ENCODE measurements at places on chromosomes 5 and 9.

DNA sequence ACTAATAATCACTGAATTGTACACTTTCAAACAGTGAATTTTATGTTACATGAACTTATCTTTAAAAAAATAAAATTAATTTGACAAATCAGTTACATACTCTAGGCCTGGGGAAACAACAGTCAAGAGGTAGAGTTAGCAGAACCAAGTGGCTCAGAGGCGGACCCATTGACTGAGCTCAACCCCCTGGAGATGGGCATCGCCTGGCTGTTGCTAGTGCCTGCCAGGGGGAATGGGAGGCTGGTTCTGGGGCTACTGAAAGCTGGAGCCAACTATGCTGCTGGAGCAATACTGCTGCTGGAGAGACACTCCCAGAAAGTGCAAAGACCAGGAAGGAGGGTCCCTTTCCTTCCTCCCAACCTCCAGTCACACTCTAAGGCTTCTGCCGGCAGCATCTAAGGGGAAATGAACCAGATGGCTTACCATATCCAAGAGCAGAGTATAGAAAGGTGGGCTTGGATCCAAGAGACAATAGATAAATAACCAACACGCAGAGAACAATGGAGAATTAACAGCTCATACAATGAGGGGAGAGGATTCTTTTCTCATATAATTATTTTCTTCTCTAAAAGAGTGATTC is 40.3 kb upstream of the ANKRD55 start:
- no peak for DNase-seq

- DNase-seq, result no peak
Measured at GRCh38 chr5:55546947-55547346, 12.2 kb upstream of the PLPP1 start.

GRCh38 chr9:35453786-35454185 is 36.1 kb upstream of the RUSC2 start:
- no peak for DNase-seq

- no peak for DNase-seq
Measured at GRCh38 chr5:128538250-128539037, 399 bp upstream of the FBN2 start.

DNA sequence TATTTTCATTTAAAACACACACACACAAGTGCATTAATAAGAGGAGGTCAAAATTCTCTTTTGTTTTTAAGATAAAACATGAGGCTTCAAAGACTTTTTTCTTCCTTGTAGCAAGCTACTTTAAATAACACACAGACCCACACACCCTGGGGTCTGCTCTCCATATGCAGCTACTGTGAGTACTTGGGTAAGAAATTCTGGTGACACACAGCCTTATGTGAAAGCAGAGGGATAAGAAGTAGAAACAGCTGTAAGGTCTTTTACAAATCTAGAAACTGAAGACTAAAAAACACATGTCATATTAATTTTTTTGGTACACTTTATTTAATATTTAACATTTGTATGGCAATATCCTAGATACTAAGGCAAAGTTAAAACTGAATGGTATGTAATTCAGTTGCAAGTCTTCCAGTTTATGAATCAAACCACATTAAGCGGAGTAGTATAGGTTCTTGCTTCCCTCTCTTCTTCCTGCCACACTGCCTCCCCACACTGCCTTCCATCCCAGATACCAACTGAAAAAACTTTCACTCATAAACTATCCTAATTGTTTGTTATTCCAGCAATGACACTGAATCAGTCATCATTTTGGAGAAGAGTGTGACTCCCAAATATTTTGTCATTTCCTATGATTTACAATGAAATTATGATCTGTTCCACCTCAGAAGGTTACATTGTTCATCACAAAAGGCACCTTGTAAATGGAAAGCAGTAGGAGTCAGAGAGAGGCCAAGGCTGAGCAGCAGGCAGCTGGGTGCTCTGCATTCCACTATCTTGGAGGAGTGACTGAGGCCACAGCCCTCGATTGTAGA is 92.0 kb downstream of the PLCXD3 start:
- DNase-seq, result no peak

DNA sequence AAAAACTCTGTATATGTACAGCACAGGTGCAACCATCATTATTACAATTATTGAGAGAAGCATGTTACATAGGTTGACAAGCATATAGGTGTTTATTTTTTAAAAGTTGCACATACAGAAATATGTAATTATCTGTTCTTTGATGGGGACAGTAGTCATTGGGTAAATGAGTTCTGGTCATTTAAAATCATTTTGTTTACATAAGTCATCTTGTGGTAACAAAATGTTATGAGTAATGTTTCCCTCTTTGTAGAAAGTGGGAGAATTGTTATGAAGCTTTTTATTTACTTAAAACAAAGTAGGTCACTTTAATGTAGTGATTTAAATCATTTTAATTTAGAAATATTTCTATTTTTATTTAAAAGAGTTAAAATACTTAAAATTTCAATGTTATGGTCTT is 33.8 kb upstream of the FBXL17 start:
- no peak for DNase-seq

DNA sequence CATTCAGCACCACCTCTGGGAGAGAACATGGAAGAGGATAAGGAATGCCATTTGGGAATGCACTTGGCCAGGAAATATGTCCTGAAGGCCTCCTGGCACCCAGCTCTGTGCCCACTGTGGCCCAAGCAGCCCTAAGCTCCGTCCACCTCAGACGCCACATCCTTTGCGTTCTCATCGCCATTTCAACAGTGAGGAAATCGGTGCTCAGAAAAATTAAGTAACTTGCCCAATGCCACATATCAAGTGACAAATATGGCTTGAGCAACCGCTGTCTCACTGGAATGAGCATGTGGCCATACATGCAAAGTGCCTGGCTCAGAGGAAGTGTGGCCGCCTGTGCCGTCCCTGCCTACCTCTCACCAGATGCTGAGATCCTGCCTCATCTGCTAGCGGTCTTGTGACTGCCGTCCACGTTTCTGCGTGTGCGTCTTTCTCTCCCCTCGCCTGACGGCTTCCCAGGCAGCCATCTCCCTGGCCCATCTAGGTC is 984 bp upstream of the DOK3 start:
- DNase-seq, result no peak

- no peak for DNase-seq
Measured at GRCh38 chr9:105850852-105851500, 156.6 kb downstream of the TMEM38B start.

- DNase-seq, result no peak
Measured at GRCh38 chr9:13721481-13722235, 442.2 kb upstream of the MPDZ start.

DNA sequence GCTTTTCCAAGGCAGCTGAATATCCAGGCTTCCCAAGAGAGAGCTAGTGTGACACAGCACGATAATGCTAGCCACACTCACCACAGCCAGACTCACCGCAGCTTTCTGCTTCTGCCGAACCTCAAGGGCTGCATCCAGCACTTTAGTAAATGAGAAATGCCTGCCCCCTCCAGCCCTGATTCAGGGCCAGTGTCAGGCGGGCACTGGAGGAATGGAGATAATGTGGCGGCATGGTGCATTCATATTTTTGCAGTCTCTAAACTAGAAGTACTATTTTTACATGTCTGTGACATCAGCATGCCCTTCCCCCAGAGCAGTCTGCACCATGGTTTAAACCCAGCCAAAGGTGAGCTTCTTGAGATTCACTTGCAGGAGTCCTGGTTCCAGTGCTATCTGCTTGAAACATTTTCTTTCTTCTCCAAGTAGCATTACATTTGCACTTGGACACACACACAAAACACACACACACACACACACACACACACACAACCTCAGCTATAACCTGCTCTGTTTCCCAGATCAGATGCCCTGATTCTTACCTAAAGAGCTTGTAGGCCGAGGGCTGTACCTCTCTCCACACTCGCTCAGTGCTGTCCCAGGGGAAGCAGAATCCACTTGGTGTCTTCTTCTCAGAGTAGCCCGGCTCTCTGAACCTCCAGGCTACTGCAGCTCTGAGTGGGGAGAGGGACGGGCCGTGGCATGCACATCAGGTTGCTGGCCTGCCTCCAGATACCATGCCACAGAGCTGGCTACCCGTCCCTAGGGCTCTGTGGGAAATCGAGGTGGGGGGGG is at the start of gene FGF1:
Gene FGF1 (minus strand): TSS at position 673 of the 792 bp plus-strand sequence. CDS start 71,963 bp downstream, outside the sequence.
- DNase-seq, result no peak

- DNase-seq, result no peak
Measured at GRCh38 chr9:134329886-134330285, 3.6 kb downstream of the RXRA start.

DNA sequence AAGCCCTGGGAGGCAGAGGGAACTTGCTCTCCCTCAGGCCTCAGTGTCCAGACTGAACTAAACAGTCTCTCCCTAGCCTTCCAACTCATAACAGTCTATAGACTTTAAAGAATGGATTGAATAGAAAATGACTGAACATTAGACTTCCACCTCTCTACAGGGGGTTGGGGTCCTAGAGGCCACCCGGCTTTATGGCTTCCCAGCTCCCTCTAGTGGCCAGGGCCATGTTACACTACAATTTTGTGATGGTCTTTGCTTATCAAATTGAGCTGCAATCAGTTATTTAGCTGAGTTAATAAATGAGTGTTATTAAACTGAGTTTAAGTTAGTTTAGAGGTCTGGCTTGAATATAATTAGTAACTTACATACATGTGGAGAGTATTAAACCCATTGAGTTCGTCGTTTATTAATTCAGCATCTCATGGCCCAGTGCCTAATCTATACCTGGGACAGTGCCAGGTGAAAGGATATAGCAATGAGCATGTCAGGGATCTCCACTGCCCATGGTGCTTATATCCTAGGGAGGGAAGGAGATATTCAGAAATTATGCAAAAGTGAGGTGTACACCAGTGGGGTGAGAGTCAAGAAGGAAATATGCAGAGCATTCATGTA is 105.2 kb downstream of the SH3TC2 start:
- no peak for DNase-seq

DNA sequence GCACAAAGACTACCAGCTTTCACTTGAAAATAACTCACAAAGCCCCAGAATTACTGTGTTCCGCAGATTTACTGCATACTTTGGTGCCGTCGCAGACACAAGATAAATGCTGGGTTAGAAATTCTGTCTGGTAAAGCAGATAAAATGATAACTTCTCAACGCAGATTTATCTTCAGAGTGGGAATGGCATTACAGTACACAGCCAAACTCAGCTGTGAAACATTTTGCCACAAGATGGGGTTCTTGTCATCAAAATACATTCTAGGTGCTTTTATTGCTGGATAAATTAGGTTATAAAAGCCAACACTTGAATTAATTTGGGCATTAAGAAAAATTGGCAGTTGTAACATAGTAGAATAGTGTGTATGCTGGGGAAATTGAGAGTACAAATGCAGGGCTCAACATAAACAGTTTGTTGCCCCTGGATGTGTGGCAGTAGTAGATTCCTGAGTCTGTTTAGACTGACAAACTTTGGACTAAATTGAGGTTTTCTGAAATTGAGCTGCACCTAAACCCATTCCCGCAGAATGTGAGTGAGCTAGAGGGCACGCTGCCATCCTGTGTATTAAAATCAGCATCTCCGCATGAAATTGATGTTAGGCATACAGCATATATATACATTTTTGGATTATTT is 61.1 kb downstream of the LMNB1 start:
- no peak for DNase-seq

- DNase-seq, result no peak
Measured at GRCh38 chr9:6911901-6912638, 154.3 kb downstream of the KDM4C start.

GRCh38 chr5:123283499-123283898 is 139.7 kb downstream of the CEP120 start:
- no peak for DNase-seq

- DNase-seq, result no peak
Measured at GRCh38 chr9:78188594-78188993, 47.3 kb upstream of the CEP78 start.

DNA sequence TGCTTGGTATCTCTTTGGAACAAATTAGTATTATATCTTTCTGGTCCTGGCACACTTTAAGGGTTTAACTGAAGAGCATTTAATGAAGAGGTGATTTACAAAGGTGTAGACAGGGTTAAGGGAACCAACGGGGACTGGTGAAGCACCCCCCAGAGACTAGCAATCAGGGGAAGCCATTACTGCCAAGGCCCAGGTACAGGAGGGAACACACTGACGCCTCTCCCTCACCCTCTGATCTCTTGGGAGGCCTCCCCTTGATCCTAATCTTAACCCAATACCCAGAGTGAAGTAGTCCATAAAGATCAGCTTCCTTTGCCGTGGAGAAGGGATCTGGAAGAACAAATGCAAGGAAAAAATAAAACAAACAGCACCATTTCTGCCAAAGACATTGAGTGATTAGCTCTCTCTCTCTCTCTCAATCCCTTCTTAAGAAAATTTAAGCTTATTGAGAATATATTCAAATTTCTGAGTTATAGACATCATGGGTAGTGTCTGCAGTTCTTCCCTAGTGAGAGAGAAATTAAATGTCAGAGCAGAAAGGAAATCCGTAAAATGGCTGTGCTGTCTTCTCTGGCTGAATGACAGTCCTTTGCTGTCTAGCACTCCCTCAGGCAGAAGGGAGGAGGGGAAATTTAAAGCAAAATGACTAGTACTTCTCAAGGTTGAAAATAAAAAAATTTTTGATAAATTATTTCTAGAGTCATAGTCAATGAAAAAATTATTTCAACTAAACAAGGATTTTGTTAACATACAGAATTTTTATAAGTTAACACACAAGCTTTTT is 20.0 kb downstream of the F2R start:
- DNase-seq, result no peak

DNA sequence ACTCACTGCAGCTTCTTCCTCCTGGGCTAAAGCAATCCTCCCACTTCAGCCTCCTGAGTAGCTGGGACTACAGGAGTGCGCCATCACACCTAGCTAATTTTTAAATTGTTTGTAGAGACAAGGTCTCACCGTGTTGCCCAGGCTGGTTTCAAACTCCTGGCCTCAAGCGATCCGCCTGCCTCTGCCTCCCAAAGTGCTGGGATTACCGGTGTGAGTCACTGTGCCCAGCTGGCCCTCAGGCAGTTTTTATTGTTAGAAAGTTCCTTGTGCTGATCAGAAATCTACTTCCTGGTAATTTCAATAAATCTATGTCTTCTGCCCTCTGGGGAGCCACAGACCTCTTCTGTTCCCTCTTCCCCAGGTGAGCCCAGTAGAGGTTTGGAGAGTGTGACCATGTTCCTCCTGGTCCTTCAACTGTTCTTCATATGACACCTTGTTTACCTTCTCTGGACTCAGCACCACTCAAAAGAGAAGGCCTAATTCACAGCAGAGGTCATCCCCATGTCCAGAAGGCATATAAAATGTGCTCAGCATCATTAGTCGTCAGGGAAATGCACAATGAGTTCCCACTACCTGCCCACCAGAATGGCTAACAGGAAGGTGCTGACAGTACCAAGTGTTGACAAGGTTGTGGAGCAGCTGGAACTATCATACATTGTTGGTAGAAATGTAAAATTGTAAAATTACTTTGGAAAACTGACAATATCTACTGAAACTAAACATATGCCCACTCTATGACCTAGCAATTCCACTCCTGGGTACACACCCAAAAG is 10.4 kb downstream of the TMOD1 start:
- DNase-seq, result no peak

- DNase-seq, result no peak
Measured at GRCh38 chr9:108552459-108553040, 303.2 kb downstream of the ACTL7B start.

DNA sequence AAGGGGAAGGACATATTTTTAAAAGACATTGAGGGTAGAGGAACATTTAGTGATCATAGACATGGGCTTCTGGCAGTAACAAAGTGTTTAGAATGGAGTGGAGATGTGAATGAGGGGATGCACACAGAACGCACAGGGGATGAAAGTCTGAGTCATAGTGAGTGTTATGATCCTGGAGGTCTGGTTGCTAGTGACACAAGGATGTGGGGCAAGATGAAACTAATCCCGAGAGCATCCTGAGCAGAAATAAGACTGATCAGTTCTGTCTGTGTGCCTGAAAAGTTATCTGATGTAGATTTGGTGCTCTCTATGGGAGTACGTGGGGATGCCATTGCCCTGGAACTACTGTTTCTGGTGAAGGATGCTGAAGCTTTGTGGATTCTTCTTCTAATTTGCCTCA is 141.1 kb downstream of the CHSY3 start:
- DNase-seq, result no peak

Measured in T-helper 2 cell treated with Interferon-gamma antibody and Interleukin-4, amounts not matched to agents 5 μg/mL and 100 μg/mL, for 36 hours (primary cell).